Smooth muscle cell of the umbilical artery (primary cell): ENCODE measurements at places on chromosomes 12 and 14. TPM values are rescaled to one million over a fixed set of nuclear protein-coding genes. Genes with fewer than 3 reads are reported as not detected.

CCDC198 gene
- total RNA-seq = 0.32 TPM in 1 of 2 replicates, not detected in the other

ANG gene
- 3.9 and 8.3 TPM in 2 replicates for total RNA-seq

TROAP gene
- 0.89 and 5.0 TPM in 2 replicates for total RNA-seq

TM9SF1 gene
- total RNA-seq = 90.6 and 92.9 TPM in 2 replicates

TESPA1 gene
- not detected in 2 replicates for total RNA-seq

PROX2 gene
- total RNA-seq = not detected in 2 replicates

EGLN3 gene
- total RNA-seq = 1.1 and 1.8 TPM in 2 replicates

FOXN4 gene
- total RNA-seq = not detected in 2 replicates

HOXC4 gene
- total RNA-seq = 1.1 and 1.5 TPM in 2 replicates

TAS2R9 gene
- 0.30 and 0.37 TPM in 2 replicates for total RNA-seq

KIF26A gene
- 0.05 and 0.30 TPM in 2 replicates for total RNA-seq

CNTN1 gene
- 3.6 and 11.8 TPM in 2 replicates for total RNA-seq

TMEM116 gene
- total RNA-seq = 6.7 and 7.4 TPM in 2 replicates

KRT6C gene
- not detected in 2 replicates for total RNA-seq
